ENCODE measurements at places on chromosomes 11 and 22.

DNA sequence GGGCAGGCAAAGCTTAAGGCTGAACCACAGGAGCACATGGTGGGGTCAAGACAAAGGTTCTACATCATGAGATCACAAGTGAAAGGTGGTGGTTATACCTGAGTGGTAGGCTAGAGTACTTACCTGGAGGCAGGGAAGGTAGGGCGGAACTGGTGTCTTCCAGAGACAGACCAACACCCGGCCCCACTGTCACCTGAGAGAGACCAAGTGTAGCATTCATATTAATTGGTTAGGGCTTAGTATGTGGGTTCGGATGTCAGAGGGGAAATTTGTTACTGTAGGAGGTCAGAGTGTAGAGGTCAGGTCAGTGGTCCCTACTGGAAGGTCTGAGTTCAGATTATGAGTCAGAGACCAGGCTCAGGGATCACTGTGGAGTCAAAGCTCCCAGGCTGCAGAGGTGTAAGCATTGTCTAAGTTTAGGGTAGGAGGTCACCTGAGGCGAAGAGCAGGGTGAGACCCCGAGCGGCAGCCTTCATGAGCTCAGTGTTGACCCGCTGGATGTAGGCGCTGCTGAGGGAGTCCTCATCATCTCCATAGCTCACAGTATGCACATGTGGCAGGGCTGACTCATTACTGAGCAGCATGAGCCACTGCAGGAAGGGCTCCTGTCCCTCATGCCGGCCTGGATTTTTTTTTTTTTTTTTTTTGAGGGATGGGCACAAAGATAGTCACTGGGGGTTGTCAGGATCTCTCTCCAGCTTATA lies 3.2 kb downstream of the TPP1 start:
- DNase-seq, result no peak

- no peak for DNase-seq
These were observed 4.9 kb upstream of the RAB38 start for GRCh38 chr11:88179971-88180629.

DNA sequence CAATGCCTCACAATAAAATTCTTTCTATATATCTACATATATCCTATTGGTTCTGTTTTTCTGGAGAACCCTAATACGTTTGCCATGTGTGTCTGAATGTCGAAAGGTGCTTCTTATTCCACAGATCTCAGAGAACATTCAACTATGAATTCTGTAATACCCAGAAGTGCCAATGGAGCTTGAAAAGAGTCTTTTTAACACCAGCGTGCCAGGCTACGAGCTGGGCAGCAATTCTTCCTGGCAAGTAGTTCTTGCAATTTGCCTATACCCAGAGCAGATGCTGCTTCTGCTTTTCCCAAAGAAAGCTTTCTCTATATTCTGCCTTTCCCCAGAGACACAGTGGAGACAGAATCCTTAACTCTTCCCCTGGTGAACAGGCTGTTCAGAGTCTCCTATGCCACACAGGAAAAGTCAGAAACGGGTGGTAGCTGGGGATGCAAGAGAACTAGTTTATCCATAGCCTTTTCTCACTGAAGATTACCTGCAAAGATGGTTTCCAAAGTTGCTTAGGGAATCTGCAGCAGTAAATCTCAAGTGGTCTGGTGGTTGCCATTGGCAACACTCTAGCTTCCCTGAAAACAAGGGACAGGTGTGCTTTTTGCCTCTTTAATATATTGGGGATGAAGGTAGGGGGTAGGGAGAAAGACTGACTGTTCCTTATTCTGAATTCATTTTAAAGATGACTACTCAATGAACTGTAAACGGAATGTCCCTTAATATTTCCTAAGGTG lies 16.8 kb upstream of the PAFAH1B2 start:
- no peak for DNase-seq

DNA sequence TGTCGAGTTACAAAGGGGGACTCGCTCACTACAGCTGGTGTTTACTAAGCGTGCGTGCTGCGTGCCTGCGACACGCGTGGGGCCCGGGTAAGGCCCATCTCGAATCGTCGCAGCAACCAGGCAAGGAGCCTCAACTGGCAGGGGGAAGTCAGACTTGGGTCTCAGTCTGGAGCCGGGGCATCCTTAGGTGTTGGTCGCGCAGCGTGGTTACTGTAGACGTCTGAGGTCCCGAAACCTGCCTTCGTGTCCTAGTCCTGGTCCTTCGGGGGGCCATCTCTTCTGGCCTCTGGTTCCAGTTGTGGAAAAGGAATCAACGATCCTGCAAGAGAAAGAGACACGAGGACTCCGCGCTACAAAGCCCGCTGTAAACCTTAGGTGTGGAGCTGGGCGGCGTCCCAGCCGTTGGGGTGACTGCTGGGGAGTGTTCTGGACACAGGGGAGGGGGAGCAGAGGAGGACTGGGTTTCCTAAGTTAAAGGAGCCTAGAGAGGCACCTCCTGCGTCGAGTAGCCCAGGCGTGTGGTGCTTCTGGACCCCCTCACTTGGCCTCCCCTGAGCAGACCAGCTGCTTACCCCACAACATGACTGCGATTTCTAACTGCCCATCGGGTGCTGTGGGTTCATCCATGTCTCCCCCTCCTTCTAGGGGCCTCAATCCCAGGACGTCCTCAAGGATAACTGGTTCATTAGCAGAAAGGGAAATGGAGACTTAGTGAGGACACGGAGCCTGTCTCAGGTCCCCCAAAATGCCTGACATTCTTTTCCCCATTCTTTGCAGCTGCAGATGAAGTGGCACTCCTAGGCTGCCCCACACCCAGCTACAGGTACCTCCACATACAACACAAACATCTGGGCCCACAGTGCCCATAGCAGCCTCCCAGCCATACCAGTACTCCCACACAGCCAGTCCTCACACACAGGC lies 4.9 kb upstream of the WNT11 start:
- no peak for DNase-seq

GRCh38 chr22:48306284-48306683 lies 1521.4 kb downstream of the BRD1 start:
- no peak for DNase-seq

DNA sequence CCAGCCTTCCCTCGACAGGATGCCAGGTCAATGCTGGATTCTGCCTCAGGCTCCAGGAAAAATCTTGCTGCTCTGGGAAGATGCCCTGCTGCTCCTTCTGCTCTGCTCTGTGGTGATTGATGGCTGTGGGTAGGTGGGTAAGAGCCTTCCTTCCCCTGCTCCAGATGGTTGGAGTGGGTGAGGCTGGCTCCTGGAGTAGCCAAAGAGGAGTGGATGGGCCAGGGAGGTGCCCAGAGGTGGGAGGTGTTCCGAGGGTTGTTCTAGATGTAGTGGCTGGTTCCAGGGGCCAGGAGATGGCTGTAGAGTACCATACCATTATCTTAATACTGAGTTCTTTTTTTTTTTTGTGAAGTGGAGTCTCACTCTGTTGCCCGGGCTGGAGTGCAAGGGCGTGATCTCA lies 99.6 kb upstream of the THY1 start:
- DNase-seq, result no peak

DNA sequence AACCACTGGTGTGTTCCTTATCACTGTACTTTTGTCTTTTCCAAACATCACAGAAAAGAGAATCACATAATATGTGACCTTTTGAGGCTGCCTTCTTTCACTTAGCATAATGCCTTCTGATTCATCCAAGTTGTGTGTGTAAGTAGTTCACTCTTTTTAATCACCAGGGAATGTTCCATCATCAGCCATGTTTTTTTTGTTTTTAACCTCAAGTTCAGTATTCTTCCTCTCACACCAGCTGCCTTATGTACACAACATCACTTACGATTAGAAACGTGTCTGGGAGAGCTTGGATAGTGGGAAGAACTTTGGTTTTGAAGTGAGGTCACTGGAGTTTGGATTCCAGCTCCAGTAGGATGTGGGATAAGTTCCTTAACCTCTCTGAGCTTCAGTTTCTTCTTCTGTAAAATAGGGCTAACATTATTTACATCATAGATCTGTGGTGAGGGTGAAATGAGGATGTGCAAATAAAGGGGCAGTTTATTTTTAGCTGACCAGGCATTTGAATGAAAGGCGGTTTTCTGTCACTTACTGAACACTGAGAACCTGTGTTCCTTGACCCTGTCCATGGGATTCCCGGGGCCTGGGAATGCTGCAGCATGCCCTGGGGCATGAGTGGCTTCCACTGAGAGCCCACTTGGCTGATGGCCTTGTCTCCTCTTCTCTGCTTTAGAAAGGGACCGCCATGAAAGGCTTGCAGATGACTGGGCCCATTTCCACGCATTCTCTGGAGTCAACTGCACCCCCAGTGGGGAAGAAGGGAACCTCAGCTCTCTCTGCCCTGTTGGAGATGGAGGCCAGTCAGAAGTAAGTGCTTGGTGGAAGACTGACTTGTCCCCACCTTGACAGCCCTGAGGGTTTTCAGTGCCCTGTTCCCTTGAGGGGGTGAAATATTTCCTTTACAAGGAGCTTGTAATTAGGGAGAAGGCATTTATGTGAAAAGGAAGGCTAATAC lies 92.6 kb downstream of the DEPDC5 start:
- no peak for DNase-seq

- DNase-seq, result no peak
These were observed 1468.1 kb downstream of the BRD1 start for GRCh38 chr22:48359613-48359965.

DNA sequence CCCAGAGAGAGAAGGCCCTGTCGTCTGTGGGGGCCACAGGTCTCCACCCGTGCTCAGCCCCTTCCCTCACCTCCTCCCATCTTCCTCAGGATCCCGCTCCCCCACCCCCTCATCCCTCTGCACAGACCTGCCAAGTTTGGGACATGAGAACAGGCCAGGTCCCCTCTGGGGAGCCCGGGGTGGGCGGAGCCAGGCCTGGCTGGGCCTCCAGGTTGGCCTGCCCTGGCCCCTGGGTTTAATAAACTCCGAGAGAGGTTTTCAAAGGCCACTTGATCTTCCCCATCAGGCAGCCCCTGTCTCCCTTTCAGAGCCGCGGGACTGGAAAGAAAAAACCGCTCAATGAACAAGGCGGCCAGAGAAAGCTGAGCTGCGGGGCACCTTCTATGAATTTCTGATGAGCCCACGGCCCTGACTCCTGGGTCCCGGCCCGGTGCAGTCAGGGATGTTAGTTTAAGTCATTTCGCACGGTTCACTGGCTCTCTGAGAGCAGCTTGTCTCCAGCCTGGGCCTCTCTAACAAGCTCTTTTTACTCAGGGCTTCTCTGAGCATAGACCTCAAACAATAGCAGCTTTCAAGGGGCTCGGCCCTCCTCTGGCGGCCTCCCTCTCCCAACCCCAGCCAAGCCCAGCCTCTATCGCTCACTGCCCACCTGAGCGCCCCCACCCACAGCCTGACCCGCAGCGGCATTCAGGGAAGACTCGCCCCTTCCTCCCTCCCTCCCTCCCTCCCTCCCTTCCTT lies 64.8 kb downstream of the RPUSD4 start:
- DNase-seq, result no peak

DNA sequence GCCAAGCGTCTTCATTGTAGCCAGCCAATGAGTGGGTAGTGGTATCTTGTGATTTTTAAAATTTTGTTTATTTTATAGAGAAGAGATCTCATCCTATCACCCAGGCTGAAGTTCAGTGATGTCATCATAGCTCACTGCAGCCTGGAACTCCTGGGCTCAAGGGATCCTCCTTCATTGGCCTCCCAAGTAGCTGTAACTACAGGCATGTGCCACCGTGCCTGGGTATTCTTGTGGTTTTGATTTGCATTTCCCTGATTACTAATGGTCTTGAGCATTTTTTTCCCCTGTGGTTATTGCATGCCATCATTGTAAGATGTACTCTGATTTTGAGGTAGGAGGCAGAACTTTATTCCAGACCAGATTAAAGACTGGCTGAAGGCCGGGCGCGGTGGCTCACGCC lies 2.4 kb upstream of the DENND6B start:
- DNase-seq, result no peak

DNA sequence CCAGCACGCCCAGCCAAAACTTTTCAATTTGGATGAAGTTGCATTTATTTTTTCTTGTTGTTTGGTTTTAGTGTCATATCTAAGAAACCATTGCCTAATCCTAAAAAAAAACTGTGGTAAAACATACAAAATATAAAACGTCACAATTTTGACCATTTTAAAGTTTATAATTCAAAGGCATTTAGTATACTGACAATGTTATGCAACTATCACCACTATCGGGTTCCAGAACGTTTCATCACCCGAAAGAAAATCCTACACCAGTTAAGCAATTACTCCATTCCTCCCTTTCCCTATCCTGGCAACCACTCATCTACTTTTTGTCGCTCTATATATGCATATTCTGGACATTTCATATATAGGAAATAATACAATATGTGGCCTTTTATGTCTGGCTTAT lies 30.5 kb upstream of the PHOX2A start:
- DNase-seq, result no peak

DNA sequence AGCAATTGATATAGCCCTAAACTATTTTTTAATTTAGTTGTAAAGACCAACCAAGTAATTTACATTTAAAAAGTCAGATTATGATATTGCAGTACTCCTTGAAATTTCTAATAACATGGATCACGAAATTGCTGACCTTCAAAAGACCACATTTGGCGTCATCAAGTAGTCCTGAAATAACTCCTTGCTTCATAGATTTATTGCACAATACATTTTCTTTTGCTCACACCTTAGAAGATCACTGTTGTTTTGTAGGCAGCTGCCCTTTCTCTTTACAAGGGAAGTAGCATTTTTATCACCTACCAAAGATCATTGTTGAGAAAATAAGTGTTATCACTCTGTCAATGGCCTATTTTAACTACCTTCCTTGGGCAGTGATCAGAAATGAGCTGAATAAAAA lies 815.8 kb downstream of the METTL15 start:
- no peak for DNase-seq

- no peak for DNase-seq
These were observed 40.8 kb downstream of the ZNF214 start for GRCh38 chr11:6979365-6979764.
